Naive thymus-derived CD8-positive, alpha-beta T cell (primary cell): ENCODE measurements at places on chromosomes 16 and 17.

- no peak for DNase-seq
These were observed 82.2 kb downstream of the MYO1D start for GRCh38 chr17:32794533-32795246.

- DNase-seq = no peak
These were observed 1.1 kb downstream of the METRNL start for GRCh38 chr17:83080579-83080857.

DNA sequence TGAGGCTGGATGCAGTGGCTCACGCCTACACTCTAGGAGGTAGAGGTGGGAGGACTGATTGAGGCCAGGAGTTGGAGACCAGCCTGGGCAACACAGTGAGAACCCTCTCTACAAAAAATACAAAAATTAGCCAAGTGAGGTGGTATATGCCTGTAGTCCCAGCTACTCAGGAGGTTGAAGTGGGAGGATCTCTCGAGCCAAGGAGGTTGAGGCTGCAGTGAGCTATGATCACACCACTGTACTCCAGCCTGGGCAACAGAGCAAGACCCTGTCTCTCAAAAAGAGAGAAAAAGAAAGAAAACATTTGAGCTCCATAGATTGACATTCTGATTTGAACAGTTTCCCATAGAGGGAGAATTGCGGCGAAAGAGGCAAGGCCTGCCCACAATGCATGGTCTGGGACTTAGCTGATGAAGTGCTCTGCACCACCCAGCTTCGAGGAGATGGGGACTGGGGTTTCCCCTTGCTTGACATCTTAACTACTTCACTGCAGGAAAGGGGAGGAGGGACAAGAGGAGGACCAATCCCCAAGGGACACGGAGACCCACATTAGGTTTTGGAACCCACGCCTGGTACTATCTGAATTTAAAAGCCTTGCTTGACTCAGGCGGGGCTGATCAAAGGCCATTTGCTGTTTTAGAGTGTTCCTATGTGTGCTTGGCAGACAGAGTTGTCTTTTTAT is 21.7 kb downstream of the MSI2 start:
- no peak for DNase-seq

- no peak for DNase-seq
These were observed 58.3 kb downstream of the USP32 start for GRCh38 chr17:60333628-60334031.

DNA sequence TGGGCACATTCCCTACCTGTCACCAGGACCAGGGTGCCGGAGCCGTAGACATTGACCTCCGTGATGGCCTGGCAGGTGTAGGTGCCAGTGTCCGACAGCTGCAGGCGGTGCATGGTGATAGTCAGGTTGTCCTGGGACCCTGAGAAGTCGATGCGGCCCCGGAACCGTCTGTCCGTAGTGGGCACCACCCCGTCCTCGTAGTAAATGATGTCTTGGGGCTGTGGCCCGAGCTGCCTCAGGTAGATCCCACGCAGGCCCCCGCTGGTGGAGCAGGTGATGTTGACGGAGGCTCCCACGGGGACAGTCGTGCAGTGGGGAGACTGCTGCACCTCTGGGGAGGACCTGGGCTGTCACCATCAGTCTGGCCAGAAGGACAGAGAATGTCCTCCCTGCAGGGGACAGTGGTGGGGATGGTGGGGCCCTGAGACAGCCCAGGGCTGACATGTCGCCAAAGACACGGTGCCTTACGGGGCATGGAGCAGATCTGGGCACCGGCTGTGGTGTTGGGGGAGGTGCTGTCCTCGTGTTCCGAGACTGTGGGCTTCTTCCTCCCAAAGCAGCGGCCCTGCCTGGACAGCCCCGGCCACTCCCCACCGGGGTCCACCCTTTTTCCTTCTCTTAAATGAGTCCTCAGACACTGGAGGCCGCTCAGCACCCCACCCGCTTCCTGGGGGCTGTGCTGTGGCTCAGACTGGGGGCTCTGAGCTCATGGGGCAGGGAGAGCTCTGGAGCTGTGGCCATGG is 586 bp downstream of the CD7 start:
- no peak for DNase-seq

GRCh38 chr16:59601452-59601851 is 867.3 kb upstream of the GOT2 start:
- DNase-seq = no peak
